ENCODE measurements at places on chromosomes 2 and 18. TPM values are rescaled to one million over a fixed set of nuclear protein-coding genes. Genes with fewer than 3 reads are reported as not detected.

AQP12B gene
- total RNA-seq = not detected

CDKL4 gene
- 0.25 TPM for total RNA-seq

CHRNG gene
- total RNA-seq = not detected

PLGLB1 gene
- 0.63 TPM for total RNA-seq

DNA sequence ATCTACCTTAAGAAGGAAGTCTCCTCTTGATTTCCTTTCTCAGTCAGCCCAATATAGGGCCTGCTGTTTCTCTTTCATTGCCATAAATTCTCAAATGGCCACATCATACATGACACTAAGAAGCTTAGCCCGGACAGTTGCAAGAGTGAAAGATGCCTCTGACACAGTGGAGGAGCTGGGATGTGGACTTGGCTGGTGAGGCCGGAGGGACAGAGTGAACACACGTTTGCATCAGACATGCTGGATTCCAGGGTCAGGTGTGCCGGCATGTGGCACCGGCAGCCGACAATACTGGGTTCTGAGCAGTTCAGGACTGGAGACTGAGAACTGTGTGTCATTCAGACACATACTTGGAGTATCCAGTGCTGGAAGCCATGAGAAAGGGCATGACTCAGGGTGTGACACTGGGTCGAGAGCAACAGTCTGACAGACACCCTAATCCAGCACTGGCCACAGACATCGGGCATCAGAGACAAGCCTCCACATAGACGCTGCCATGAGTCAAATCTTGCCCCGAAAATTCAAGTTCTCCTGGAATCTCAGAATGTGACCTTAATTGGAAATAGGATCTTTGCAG is 31.4 kb downstream of the TIMM21 start:
- DNase-seq = no peak

- DNase-seq = no peak
Measured at GRCh38 chr2:146130290-146130689, 1610.4 kb upstream of the ZEB2 start.

DNA sequence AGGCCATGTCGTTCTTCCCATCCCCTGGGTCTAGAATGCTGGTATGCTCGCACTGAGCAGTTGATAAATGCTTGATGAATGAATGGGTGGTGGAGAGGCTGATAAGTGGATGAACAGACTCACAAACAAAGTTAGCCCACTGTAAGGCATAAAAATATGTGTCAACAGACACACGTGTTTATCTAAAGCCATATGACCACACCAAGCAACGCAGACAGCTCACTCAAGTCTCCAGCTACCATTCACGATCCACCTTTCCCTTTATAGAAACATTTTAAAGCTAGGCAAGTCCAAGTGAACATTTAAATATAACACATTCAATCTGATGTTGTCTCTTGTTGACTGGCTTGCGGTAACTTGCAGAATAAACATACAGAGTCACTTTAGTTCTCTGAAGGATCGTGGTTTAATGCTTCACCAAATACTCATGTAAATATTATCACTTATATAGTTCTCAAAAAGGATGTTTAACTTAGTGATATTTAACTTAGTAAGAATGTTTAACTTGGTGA is 105.5 kb downstream of the NOL10 start:
- DNase-seq = no peak

Measured in dermis microvascular lymphatic vessel endothelial cell (primary cell).